ENCODE measurements at places on chromosomes 6 and 20. TPM values are rescaled to one million over a fixed set of nuclear protein-coding genes. Genes with fewer than 3 reads are reported as not detected.

GRCh38 chr6:118952683-118953082 is 17.7 kb upstream of the MCM9 start:
- no peak for DNase-seq

DNA sequence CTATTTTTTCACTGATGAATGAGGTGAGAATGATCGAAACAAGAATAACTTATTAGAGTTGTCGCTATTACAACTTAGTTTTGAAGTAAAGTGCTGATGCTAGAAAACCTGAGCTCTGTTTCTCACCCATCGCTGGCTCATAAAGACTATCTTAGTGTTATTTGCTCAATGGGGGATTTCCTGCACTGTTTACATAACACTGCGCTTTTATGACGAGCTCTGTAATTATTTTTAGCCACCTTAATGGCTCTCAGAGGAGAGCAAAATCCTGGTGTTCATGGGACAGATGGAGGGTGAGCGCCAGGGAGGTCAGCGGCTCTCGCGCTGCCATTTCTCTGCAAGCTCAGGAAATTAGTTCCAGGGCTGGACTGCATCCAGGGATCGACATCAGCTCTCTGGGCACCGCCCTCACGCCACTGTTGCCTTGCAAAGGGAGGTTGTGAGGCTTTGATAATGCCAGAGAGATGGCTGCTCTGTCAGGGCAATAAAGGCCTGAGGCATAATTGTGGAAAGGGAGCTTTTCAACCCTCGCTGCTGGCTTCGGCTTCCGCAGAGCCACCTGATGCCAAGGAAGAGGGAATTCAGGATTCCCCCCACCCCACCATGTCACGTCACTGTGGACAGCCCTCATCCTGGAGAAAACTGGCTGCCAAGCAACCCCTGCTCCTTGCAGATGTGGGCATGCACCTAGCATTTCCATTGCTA is 72.0 kb downstream of the DACT2 start:
- peak; percentile 12 for DNase-seq

GRCh38 chr20:38927902-38928578 is 1.8 kb downstream of the FAM83D start:
- DNase-seq: no peak

The MICB gene
- total RNA-seq: 16.5 TPM

The MYL9 gene
- 9.8 TPM for total RNA-seq

Measured in A172 (cell line).